AG04450 (cell line): ENCODE measurements at places on chromosomes 2 and 18.

DNA sequence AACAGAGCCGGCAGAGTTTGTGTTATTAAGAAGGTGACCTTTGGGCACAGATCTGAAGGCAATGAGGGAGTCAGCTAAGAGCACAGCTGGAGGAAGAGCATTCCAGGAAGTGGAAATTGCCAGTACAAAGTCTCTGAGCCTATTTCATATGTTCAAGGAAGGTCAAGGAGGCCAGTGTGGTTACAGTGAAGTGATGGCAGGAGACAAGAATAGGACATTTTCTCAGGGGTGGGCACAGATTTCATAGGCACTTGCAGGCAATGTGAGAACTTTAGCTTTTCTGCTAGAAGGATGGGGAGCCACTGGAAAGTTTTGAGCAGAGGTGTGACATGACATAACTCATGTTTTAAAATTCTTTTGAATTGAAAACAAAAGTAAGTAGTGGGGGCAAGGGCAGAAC is 50.3 kb downstream of the ARHGAP25 start:
- DNase-seq, result no peak

- DNase-seq, result no peak
These were observed 29.5 kb downstream of the SCN2A start for GRCh38 chr2:165268754-165269153.

DNA sequence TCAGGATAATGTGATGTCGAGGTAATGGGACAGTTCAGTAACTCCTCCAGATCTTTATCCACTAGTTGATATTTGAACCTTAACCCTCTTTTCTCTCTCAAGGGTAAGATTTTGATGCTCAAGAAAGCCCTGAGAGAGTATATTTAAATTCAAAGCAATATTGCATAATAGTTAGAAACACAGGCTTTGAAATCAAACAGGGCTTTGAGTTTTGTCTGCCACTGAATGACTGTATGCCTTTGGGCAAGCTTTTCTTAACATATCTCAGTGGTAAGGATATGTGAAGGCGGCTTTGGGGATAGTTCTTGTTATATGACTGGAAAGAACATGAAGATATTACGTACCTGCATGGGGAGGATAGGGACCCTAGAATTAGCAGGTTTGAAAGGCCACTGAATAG is 11.1 kb downstream of the ITPRID2 start:
- no peak for DNase-seq

DNA sequence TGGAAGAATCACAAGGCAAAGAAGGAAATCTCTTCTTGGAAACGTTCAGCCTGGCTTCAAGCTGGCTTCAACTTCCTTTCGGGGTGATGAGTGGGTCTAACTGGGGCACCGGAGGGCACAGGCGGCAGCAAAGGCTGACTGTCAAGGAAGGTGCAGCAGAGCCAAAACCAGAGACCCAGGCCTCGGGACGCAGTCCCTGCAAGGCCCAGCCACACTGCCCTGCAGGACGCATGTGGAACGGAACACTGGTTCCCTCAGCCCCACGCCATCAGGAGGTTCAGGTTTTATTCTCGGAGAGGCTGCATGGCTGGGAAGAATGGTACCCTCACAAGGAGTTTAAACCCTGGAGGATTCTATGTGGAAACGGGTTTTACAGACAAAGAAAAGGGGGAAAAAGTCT is 165.5 kb downstream of the HDAC4 start:
- no peak for DNase-seq

DNA sequence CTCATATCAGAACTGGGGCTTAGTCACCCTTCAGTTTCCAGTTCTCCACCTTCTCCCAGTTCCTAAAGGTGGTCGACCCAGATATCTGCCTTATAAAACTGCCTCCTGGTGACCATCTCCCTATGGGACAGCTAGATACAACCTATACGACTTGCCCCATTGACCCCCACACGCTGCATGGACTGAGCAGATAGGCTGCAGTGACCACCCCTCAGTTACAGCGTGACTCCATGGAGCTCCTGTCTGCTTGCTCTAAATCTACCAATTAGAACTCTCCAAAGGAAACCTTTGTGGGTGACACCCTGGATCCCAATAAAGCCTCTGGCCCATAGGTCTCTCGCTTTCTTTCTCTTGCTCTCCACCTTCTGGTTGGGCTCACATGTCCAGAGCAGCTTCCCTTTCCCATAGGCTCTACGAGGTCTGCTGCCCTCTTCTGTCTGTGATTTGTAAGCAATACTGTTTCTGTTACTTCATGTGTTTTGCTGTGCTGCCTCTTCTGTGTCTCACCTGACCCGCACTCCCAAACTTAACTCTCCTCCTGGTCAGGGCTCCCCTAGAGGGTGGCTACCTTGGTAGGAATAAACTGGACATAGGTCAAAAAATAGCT is 971.3 kb upstream of the FAM98A start:
- no peak for DNase-seq

- DNase-seq, result no peak
These were observed 195.9 kb upstream of the DTNA start for GRCh38 chr18:34514238-34514637.

DNA sequence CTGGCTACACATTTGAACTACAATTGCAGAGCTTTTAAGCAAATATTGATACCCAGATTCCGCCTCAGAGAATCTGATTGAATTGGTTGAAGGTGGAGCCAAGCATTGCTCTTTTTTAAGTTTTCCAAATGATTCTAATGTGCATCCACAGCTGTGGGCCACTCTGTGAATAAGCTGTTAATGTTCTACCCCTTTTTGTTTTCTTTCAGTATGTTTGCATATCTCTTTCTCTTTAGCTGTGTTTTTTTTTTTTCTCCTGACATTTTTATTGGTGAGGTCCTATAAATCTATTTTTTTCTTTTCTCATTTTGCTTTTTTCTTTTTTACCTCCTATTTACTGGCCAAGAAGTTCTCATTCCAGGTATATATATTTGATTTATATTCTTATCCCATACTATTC is 6.5 kb downstream of the SCN3A start:
- no peak for DNase-seq

DNA sequence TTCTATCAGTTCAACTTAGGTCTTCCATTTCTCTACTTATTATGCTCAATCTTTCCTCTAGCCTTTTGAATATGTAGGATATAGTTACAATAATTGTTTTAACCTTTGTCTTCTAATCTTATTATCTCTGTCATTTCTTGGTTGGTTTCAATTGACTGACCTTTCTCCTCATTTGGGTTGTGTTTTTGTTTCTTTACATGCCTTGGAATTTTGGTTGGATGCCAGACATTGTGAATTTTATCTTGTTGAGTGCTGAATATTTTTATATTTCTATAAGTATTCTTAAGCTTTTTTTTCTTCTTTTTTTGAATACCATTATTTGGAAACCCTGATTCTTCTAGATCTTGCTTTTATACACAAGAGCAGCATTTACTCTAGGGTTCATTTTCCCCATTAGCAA is 30.7 kb upstream of the TMEM247 start:
- DNase-seq, result no peak

DNA sequence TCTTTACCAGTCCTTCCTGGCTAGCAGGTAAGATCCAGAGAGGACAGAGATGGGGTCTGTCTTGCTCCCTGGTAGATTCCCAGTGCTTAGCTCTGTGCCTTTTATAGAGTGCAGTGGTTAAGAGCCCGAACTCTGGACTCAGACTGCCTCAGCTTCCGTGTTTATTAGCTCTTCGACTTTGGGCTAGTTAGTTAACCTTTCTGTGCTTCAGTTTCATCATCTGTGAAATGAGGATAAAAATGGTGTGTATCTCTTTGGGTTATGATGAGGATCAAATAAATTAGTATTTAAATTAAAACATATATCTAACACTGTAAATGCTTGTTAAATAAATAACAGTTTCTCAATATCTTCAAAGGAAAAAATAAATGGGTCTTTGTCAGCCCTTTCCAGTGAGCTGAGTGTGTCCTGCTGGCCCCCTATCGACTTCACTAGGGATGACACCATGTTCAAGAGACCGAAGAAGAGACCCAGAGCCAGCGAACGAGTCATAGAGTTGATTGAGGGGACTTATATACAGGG is 38.2 kb downstream of the CERS6 start:
- DNase-seq, result no peak

- DNase-seq, result no peak
These were observed 647 bp downstream of the PSME4 start for GRCh38 chr2:53969968-53970723.

GRCh38 chr2:183227176-183227575 is 102.9 kb downstream of the NUP35 start:
- no peak for DNase-seq

DNA sequence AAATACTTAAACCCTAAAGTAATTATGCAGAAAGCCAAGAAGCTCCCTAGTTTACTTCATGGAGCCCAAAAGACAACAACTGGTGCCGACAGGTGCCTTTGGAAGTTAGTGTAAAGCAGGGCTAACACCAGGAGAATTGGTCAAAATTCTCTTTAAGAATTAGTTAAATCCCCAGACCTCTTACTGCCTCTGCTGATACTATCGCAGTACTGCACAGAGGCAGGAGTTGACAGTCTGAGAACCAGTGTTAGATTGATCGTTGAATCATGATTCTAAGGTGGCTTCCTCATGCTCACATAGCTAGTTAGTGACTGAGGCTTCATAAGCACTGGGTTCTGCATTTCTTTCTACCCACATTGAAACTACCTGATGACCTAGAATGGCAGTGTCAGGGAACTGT is 445.0 kb downstream of the XIRP2 start:
- DNase-seq, result no peak

- no peak for DNase-seq
These were observed 221.3 kb downstream of the BCL2 start for GRCh38 chr18:63098018-63098981.

DNA sequence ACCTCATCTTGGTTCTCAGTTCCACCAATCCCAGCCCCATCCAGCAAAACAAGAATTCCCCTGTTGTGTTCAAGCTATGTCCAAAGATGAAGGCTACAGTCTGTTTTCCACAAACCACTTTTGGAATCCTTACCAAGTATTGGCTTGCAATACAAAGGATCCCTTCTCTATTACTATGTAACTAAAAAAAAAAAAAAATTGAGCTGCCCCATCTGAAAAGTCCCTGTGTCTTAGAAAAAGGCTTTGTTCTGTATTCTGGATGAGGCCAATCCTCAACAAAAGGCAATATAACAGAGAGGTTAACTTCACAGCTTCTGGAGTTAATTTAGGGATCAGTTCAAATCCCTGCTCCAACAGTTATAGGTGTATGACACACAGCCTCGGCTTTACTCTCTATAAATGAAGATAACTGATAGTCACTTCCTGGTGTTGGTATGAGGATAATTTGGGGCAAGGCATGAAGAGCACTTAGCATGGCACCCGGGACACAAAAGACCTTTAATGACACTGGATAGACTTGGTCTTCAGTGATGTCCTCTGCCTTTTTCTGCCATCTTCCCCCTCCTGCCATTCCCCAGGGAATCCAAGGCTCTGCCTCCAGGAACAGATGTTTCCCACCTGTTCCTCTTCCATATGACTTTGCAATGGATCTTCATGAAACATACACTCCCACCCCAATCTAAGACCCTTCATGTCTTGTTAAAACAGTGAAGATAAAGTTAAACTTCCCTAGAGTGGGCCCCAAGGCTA is 61.2 kb upstream of the ATL2 start:
- DNase-seq, result no peak

DNA sequence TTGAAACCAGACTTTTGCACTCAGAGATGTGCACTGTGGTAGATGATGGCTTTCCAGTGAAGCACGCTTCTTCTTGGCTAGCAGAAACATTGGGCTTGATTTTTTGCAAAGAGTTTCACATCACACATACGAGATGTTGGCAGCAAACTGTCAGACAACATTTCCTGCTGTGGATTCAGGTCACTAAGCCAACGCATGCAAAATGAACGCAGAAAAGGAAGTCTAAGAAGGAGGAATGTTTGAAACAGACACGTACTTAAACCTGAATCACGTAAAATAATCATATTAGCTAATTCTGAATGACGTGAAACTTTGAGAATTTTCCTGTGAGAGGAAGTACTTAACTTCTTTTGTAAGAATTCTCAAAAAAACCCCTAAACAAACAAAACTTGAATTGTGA is 88.1 kb downstream of the EPB41L3 start:
- DNase-seq, result peak; percentile 52

DNA sequence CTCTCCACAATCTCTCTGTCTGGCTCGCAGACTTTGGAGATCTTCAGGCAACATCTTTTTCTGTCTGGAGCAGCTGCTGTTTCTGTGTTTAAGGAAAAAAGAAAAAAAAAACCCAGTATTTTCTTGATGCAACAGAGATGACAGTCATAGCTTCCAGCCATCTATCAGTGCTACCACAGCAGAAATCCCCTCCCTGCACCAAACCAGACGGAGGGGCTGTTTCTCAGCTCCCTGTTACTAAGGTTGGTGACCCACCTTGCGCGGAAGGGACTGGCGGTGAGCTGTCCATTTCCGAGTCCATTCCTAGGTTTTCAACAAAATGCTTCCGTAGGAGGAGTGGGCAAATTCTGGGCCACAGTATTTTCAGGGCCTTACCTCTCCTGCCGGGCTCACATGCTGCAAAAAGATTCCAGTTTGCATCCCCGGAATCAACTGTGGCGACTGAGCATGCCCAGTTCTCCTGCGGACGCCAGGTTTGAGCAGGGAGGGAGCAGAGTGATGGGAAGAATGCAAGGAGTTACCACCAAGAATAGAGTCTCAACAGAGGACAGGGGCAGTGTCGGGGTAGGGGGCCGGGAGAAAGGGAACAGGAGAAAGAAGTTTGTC is 1.2 kb downstream of the SLC4A10 start:
- no peak for DNase-seq

DNA sequence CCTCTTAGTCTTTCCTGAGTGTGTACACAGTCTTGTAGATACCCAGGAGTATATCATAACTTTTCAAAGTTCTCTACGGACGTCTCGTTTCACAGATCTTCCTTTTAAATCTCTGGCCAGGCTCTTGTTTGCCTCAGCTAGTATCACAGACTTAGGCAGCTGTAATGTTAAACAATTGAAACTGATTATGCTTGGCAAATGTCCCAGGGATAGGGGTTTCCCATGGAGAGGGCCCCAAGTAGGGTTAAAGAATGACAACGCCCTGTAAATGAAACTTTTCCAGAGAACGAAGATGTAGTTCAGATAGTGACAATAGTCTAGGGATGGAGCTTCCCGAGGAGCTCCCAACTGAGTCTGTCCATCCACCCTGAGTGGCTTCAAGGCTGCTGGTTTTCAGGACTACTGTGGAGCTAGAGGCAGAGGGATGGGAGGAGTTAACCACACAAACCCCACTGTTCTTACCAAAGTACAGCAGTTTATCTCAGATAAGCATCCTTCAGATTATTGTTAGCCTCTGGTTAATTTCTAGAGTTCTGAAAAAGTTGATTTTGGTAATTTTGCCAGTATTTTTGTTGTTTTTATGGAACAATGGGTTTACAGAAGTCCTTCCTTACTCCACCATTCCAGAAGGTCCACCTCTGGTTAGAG is 9.1 kb downstream of the NEURL3 start:
- no peak for DNase-seq

DNA sequence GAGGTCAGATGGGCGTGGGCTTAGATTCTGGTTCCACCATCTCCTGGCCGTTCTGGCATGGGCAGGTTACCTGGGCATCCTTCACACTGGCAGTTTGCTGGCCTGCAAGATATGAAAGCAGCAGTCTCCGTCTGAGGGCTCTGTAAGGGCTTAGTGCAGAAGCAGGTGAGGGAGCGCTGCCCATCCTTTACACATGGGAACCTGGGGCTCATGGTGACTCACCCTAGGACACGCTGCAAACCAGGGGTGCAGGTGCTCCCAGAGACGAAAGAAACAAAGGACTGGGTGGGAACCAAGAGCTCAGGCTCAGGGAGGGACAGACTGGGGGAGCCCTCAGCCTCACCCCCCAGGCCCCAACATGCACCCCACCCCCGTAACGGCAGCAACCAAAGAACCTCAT is 10.7 kb upstream of the ID2 start:
- DNase-seq, result no peak
